Activated naive CD4-positive, alpha-beta T cell treated with anti-CD3 and anti-CD28 coated beads for 36 hours (primary cell): ENCODE measurements at places on chromosomes 16 and 17. TPM values are rescaled to one million over a fixed set of nuclear protein-coding genes. Genes with fewer than 3 reads are reported as not detected.

The SLC43A2 gene
- total RNA-seq, result 0.14 TPM

The GCGR gene
- not detected for total RNA-seq

The RRAD gene
- total RNA-seq, result 0.25 TPM

The KRTAP4-3 gene
- total RNA-seq, result not detected

The SOX15 gene
- not detected for total RNA-seq

The ARL17B gene
- 23.9 TPM for total RNA-seq

The STX1B gene
- 0.72 TPM for total RNA-seq

The AGRP gene
- not detected for total RNA-seq

The CD300H gene
- not detected for total RNA-seq

The TUBG2 gene
- 9.1 TPM for total RNA-seq

The MT1A gene
- total RNA-seq, result not detected
